ENCODE measurements at places on chromosomes 4 and X.

DNA sequence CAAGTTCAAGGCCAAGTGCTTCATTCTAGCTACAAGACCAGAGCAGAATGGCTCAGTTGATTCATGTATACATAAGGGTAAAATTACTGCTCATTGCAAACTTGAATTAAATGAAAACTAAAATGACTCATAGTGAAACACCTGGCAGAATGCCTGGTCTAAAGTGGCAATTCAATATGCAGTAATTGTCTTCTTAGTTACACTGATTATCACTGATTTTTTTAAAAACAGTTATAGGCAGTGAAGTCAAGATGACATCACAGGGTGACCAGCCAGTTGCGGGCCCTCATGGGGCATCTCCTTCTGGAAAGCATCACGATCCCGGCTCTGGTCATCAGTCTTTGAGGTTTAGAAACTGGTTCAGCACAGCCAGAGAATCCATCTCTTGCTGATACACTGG, 154.2 kb downstream of the RAB28 start:
- no peaks in the 10 kb centered on the region for H3K27me3 ChIP-seq
- no peak overlapping the region for H3K27ac ChIP-seq
- H3K4me1 ChIP-seq = no peaks in the 10 kb centered on the region
- DNase-seq = peak; percentile 75
- H3K36me3 ChIP-seq = peaks cover 6% of the 10 kb centered on the region

GRCh38 chrX:71910986-71911730, 513 bp downstream of the NHSL2 start:
- no peaks in the 10 kb centered on the region for H3K36me3 ChIP-seq
- peak overlapping the region; percentile 52 for H3K4me3 ChIP-seq
- peaks cover 77% of the 10 kb centered on the region for H3K27me3 ChIP-seq
- no peak for DNase-seq
- no peaks in the 10 kb centered on the region for H3K4me1 ChIP-seq

DNA sequence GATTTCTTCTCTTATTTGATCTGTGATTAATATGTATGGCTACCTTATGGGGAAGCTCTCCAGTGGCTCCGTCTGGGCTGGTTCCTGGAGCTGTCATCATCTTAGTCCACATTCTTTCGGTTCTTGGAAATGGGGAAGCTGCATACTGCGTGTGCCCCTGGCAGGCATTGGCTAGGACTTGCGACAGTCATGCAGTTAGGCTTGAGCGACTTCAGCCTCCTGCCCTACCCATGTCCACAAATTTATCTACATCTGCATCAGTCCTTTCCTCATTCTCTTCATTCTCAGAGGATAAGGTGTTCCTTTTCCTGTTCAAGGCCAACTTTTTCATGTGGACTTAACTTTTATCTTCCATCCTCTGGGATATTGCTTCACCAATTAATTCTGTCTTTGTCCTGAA, 214.2 kb downstream of the RELL1 start:
- DNase-seq = no peak
- no peak overlapping the region for H3K4me3 ChIP-seq
- H3K36me3 ChIP-seq = no peaks in the 10 kb centered on the region

DNA sequence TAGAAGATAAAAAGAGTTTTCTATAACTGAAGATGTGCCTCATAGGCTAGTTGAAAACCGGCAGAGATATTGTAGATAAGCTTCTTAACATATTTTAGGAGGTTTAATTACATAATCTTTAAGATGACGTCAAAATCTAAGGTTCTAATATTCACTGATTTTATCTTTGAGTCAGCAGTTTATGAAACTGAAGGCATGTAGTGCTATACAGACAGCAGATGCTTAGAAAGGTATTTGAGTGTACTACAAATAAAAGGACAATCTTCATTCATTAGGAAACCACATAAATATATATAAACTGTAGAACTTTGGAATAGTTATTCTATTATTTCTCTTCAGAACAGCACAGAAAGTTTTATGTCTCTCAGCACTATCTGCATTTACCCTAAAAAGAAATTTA, 504.8 kb downstream of the IL15 start:
- no peaks in the 10 kb centered on the region for H3K27me3 ChIP-seq
- H3K27ac ChIP-seq = no peak overlapping the region
- no peak for DNase-seq
- H3K4me3 ChIP-seq = no peak overlapping the region

DNA sequence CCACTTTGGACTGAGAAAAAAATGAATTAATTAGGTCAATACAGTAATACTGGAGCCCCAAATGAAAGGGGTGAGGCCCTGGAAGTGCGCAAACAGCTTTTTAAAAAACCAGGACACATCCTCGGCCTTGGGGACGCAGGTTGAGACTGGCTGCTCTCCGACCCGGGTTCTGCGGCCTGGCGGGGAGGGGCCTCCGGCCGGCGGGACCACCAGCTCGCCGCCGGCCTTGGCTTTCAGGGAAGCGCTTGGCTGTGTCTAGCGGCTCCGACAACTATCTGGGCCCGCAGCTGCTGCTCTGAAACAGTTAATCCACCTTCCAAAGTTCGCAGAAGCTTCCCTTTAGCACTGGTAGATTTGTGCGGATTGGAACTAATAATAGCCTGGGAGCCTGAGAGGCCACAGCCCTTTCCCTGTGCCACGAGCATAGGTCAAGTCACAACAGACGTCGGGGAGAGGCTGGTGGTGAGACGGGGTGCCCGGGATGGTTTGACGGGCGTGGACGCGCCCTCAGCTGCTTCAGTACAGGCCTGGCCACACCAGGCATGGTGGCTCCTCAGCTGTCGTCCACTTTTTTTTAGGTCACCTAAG, 1.1 kb upstream of the SEL1L3 start:
- no peaks in the 10 kb centered on the region for H3K27me3 ChIP-seq
- peaks cover 24% of the 10 kb centered on the region for H3K4me1 ChIP-seq
- peak overlapping the region; percentile 64 for H3K4me3 ChIP-seq
- DNase-seq = no peak

- peaks cover 15% of the 10 kb centered on the region for H3K4me1 ChIP-seq
- H3K36me3 ChIP-seq = no peaks in the 10 kb centered on the region
- H3K27ac ChIP-seq = no peak overlapping the region
- DNase-seq = no peak
- no peaks in the 10 kb centered on the region for H3K27me3 ChIP-seq
These were observed 155.4 kb upstream of the FRG1 start for GRCh38 chr4:189785257-189785656.

GRCh38 chr4:87088186-87088585, 132.2 kb downstream of the KLHL8 start:
- no peak for DNase-seq
- peak overlapping the region; percentile 73 for H3K27ac ChIP-seq
- peaks cover 25% of the 10 kb centered on the region for H3K4me1 ChIP-seq
- no peak overlapping the region for H3K4me3 ChIP-seq
- H3K27me3 ChIP-seq = no peaks in the 10 kb centered on the region

GRCh38 chr4:25069014-25069413, 38.3 kb upstream of the LGI2 start:
- H3K36me3 ChIP-seq = no peaks in the 10 kb centered on the region
- no peak for DNase-seq
- H3K27me3 ChIP-seq = no peaks in the 10 kb centered on the region

DNA sequence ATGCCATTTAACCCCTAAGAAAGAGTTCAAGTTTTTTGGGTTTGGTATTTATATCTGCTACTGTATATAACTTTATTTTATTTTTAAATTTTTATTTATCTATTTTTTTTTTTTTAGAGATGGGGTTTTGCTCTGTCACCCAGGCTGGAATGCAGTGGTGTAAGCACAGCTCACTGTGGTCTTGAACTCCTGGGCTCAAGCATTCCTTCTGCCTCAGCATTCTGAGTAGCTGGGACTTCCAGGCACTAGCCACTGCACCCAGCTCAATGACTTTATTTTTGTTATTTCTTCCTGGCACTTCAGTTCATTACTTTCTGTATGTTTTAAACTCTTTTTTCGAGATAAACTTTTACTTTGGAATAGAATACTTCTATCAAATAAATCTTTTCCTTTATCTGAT, 42.4 kb upstream of the PGAM4 start:
- H3K27ac ChIP-seq = no peak overlapping the region
- DNase-seq = no peak
- no peaks in the 10 kb centered on the region for H3K36me3 ChIP-seq

- no peaks in the 10 kb centered on the region for H3K27me3 ChIP-seq
- H3K36me3 ChIP-seq = peaks cover 71% of the 10 kb centered on the region
- no peak overlapping the region for H3K4me3 ChIP-seq
These were observed 103.6 kb downstream of the PRKX start for GRCh38 chrX:3609810-3610209.

DNA sequence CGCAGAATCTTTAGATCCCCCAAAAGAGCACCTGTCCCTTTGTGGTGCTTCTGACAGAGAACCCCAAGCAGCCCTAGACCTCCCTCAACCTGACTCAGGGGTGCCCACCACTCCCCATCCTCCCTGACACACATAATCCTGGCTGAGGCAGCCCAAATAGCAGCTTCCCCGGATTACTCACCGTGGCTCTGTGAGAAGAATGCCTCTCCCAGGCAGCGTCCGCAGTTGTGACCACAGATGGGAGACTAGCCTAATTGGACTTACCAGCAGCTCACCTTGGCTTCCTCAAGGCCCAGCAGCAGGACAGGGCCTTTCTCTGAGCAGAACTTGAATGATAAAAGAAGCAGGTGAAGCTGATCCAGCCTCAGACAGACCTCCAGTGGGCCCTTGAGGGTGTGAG, 10.3 kb upstream of the ODAPH start:
- peaks cover 6% of the 10 kb centered on the region for H3K4me1 ChIP-seq
- no peaks in the 10 kb centered on the region for H3K27me3 ChIP-seq
- H3K27ac ChIP-seq = no peak overlapping the region
- DNase-seq = no peak

- H3K4me1 ChIP-seq = no peaks in the 10 kb centered on the region
- no peak overlapping the region for H3K27ac ChIP-seq
- H3K4me3 ChIP-seq = no peak overlapping the region
- no peaks in the 10 kb centered on the region for H3K36me3 ChIP-seq
- DNase-seq = no peak
- no peaks in the 10 kb centered on the region for H3K27me3 ChIP-seq
These were observed 212.8 kb upstream of the PDE5A start for GRCh38 chr4:119841361-119841760.

GRCh38 chr4:74319470-74319869, 11.2 kb downstream of the EPGN start:
- H3K4me3 ChIP-seq = no peak overlapping the region
- peaks cover 42% of the 10 kb centered on the region for H3K4me1 ChIP-seq
- H3K27ac ChIP-seq = no peak overlapping the region
- no peak for DNase-seq

- no peaks in the 10 kb centered on the region for H3K27me3 ChIP-seq
- no peak for DNase-seq
- peaks cover 58% of the 10 kb centered on the region for H3K36me3 ChIP-seq
- H3K27ac ChIP-seq = no peak overlapping the region
- peaks cover 7% of the 10 kb centered on the region for H3K4me1 ChIP-seq
These were observed 31.8 kb downstream of the CHIC2 start for GRCh38 chr4:54032558-54033135.

- no peak overlapping the region for H3K4me3 ChIP-seq
- no peaks in the 10 kb centered on the region for H3K27me3 ChIP-seq
- no peaks in the 10 kb centered on the region for H3K36me3 ChIP-seq
- H3K27ac ChIP-seq = no peak overlapping the region
These were observed 74.9 kb downstream of the KDR start for GRCh38 chr4:55050418-55050950.

GRCh38 chrX:44931441-44931973, 58.5 kb downstream of the KDM6A start:
- no peak for DNase-seq
- H3K4me3 ChIP-seq = no peak overlapping the region
- peaks cover 5% of the 10 kb centered on the region for H3K36me3 ChIP-seq
- no peaks in the 10 kb centered on the region for H3K27me3 ChIP-seq
- peaks cover 36% of the 10 kb centered on the region for H3K4me1 ChIP-seq

DNA sequence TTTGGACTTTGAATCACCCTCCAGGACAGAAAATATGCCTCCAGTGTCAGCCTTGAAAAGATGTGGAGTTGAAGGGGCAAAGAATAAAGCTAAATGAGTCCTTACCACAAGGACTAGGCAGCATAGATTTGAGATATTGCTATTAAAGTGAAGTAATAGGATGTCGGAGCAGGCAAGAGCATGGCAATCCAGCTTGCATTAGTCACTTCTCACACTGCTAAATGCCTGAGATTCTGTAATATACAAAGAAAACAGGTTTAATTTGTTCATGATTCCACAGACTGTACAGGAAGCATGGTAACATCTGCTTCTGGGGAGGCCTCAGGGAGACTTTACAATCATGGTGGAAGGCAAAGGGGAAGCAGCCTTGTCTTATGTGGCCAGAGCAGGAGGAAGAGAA, 109.8 kb upstream of the PCDH7 start:
- DNase-seq = no peak
- H3K36me3 ChIP-seq = no peaks in the 10 kb centered on the region
- no peaks in the 10 kb centered on the region for H3K27me3 ChIP-seq
- no peak overlapping the region for H3K27ac ChIP-seq
- H3K4me3 ChIP-seq = no peak overlapping the region

Measured in MCF 10A (cell line).